Stimulated activated CD4-positive, alpha-beta T cell treated with anti-CD3 and anti-CD28 coated beads, TNF-alpha, amount 100 ng/mL, for 4 hours (primary cell): ENCODE measurements at places on chromosomes 7 and 10.

- no peak for DNase-seq
Observed at GRCh38 chr7:156566812-156567549, 73.6 kb upstream of the RNF32 start.

DNA sequence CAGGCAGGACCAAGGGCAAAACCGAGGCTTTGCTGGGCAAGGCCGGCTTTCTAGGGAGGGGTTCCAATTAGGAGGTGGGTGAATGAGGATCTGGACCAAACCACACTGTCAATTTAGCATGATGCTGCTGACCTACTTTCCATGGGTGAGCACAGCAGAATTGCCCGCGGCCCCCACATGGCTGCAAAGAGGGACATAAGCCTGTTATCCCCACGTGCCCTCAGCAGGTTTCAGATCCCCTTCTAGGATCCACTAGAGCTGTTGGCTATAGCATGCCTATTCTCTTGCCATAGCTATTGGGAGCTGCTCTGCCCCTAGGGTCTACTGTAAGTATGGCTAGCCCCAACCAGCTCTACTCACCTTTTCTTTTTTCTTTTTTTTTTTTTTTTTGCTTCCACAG, 102.8 kb downstream of the COL13A1 start:
- DNase-seq, result no peak

GRCh38 chr10:44902941-44903545, 8.1 kb upstream of the TMEM72 start:
- DNase-seq, result no peak

- DNase-seq, result no peak
Observed at GRCh38 chr10:21406595-21407193, 118.8 kb downstream of the SKIDA1 start.

DNA sequence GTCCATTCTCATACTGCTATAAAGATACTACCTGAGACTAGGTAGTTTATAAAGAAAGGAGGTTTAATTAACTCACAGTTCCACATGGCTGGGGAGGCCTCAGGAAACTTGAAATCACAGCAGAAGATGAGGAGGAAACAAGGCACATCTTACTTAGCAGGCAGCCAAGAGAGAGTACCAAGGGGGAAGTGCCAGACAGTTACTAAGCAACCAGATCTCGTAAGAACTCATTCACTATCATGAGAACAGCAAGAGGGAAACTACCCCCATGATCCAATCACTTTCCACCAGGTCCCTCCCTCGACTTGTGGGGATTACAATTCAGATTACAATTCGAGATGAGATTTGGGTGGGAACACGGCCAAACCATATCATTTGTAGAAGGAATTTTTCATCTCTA, 36.3 kb downstream of the NHLRC2 start:
- no peak for DNase-seq

DNA sequence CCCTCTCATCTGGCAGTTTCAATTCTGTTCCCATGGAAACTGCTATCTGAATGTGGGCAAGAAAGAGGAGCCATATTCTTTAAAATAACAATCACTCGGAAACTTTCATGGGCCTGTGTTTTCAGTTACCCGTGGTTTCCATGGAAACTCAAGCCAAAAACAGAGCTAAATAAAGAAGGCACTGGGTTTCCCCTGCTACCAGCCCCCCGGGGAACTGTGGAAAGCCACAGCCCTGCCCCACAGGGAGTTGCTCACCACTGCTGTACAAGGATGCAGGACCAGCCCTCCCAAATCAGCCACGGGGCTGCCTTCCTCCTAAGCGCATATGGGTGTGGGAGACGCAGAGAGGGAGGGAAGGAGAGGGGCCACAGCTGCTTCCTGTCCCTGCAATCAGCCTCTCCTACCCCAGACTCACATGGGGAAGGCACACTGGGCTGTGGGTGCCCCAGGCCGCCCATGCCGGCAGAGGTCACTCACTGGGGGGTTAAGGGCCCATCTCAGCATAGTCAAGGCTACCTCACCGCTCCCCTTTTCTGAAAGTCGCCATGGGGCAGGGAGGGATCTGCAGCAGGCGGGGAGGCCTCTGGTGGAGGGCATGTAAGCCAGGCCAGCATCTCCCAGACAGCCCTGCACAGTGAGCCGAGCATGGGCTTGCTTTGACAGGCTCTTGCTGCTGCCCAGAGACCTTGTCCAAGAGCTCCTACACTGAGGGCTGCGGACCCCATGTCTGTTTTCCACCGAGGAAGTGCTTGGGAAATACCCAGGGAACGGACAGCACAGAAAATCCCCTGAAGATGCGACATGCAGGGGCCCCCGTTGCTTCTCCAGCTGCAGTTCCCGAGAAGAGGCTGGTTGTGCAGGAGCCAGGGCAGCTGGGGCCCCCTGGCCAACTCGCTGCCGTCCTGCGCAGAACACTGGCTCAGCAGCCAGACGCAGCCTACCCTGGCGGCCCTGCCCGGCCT, 157.3 kb upstream of the PPP2R2D start:
- no peak for DNase-seq

DNA sequence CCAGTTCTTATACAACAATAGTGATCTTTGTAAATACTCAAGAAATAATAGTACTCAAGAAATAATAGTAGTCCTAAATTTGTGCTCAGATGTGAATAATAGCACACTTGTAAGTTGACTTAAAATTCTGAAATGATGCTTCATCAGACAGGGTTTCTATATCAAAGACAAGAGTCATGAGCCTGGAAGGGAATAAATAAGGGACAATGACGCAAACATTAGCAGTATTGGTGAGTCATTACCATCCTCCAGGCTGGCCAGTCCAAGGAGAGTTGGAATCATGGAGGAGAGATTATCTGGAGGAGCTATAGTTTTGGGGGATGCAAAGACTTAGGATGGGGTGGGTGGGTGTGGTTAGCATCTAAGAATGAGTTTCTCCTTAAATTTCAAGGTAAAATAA, 6.1 kb upstream of the SH3PXD2A start:
- no peak for DNase-seq

DNA sequence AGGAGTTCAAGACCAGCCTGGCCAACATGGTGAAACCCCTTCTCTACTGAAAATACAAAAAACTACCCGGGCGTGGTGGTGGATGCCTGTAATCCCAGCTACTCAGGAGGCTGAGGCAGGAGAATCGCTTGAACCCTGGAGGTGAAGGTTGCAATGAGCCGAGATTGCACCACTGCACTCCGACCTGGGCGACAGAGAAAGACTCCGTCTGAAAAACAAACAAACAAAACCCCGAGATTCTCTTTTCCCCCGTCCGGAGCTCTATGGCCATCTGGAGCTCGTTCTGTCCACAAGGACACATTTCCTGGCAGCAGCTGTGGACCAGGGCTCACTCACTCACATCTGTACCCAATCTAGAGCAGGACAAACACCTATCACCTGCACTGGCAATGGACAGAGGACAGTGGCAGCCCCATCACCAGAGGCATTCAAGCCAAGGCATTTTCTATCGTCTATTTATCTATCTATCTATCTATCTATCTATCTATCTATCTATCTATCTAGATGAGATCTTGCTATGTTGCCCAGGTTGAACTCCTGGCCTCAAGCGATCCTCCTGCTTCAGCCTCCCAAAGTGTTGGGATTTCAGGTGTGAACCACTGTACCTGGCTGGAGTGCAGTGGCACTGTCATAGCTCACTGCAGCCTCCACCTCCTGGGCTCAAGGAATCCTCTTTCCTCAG, 167.1 kb upstream of the TNRC18 start:
- no peak for DNase-seq

DNA sequence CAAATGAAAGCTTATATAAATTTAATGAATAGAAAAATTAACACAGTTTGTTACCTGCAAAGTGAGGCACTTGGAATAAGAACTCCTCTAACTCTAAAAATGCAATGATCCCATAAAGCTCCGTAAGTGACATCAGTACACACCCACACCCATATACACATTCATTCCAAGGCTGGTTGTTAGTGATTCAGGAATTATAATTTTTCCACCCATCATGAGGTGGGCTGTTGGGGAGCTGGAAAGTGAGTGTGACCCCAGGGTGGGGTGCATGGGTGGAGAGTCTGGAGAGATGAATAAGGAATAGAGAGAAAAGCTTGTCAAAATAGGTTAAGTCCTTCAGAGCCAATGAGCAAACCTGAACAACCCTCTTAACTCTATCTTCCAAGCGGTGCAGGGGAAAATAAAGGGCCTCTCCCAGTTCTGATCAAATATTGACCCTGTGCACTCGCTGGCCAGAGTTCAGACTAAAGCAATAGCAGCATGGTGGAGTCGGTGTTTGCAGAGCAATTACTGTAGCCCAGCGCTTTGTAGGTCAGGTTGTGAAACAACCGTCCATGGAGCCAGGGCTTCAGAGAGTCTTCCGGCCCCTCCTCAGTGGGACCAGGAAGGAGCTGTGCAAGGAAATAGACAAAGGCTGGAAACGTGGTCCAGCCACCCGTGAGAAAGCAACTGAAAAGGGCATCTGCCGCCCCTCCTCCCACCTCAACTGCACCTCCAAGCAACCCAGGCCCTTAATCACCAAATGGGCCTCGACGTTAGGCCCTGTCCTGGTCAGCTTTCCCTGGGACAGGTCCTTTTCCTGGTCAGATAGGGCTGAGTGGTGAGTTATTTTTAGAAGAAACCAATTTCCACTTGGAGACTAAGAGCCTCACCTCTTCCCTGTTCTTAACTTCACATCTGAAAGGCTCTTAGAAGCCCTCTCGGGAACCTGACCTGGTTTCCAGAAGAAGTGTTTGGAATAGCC, 61.2 kb downstream of the SH3PXD2A start:
- no peak for DNase-seq

- no peak for DNase-seq
Observed at GRCh38 chr10:7028809-7029166, 382.0 kb downstream of the SFMBT2 start.

GRCh38 chr7:137694405-137694804, 152.4 kb downstream of the DGKI start:
- no peak for DNase-seq
